ENCODE measurements at places on chromosomes 3 and 15. TPM values are rescaled to one million over a fixed set of nuclear protein-coding genes. Genes with fewer than 3 reads are reported as not detected.

- DNase-seq, result no peak
These were observed 89.3 kb downstream of the LRIG1 start for GRCh38 chr3:66411474-66411873.

DNA sequence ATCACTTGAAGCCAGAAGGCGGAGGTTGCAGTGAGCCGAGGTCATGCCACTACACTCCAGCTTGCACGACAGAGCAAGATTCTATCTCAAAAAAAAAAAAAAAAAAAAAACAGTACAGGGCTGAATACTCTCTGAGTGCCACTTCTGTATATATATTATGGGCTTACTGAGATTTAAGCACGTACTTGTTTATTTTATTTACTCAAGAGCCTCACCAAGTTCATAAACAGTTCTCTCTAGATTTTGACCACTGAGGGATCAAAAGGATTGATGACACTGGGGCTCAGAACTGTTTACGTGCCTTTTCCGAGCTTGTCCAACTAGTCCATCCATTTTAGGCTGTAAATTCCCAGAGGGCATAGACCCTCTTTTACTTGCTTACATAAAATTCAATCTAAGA, 81.5 kb downstream of the FRMD4B start:
- no peak for DNase-seq

- DNase-seq, result peak; percentile 48
These were observed 72.9 kb downstream of the CLASP2 start for GRCh38 chr3:33645060-33645647.

DNA sequence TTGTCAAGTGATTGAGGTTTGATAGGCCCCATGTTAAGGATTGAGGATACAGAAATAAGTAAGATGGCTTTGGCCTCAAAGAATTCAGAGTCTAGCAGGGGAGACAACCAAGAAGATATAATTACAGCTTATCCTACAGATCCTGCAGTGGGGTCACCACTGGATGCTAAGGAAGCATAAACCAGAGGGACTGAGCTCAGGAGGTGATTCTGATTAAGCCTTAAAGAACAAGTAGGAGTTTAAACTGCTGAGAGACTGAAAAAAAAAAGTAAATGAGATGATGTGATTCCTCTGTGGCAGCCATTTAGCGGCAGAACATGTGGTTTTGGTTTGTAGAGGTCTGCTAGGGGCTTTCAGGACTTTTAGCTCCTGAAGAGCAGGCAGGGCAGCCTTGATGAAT, 72.1 kb upstream of the ROPN1 start:
- DNase-seq, result no peak

DNA sequence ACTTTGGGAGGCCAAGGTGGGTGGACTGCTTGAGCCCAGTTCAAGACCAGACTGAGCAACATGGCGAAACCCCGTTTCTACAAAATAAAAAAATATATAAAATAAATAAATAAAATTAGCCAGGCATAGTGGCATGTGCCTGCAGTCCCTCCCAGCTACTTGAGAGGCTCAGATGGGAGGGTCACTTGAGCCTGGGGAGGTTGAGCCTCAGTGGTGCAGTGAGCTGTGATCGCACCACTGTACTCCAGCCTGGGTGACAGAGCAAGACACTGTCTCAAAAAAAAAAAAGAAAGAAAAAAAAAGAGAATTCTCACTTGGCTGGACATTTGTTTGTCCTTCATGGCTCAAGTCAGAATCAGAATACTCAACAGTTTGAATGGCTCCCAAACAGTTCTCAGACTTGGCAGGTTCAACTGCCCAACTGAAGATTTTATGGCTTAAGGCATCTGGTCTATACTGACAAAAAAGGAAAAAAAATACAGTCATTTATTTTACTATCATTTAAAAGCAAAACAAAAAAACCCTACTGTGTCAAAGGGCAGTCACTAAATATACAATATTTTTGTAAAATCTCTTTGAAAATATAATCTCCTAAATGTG, 106.6 kb downstream of the FBXL22 start:
- DNase-seq, result no peak

DNA sequence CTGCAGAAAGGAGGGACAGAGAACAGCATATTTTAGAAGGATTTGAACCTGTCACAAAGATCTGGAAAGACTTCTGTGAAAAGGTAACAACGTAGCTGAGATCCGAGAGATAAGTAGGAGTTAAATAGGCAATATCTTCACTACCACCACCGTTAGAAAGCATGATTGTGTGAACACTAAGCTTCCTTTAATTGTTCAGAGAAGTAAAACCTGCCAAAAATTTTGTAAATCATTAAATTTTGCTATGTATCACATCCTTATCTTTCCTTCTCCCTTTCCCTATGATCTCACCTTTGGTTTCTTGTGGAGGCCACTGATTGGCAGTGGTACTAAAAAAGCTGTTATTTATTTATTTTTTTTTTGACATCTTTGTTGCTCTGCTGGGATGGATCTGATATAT, 346.9 kb downstream of the NLGN1 start:
- DNase-seq, result no peak

DNA sequence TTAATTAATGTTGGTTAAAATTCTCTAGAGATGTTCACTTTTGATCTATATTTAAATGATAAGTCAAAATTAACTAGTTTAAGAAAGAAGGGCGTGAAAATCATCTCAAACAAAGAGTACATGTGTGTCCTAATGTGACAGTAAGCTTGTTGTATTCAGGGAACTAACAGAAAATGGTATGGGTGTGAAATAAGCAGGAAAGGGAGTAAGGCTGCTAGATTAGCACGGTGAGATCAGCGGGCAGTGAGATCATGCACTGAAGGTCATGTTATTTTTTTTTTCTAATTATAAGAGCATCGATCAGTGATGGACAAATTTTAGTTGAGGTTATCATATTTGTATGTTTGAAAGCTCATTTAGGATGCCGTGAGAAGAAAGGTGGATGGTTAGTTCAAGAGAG, 430.8 kb downstream of the DIPK2A start:
- no peak for DNase-seq

DNA sequence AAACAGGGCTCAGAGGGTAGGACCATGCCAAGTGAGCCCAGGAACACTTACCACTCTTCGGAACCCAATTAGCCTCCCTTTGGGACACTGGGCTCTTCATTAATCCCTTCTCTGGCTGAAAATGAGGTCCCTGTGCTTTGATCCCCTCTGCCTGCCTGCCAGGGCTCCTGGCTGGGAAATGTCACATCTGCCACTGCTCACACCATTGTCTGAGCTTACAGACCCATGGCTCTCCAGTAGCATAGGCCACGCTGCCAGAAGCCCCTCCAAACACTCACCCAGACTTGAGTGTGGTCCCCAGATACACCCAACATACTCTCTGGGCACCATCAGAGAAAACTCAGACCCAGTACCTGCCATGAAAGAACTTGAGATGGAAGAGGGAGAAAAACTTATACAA, 287.3 kb downstream of the XXYLT1 start:
- DNase-seq, result no peak

DNA sequence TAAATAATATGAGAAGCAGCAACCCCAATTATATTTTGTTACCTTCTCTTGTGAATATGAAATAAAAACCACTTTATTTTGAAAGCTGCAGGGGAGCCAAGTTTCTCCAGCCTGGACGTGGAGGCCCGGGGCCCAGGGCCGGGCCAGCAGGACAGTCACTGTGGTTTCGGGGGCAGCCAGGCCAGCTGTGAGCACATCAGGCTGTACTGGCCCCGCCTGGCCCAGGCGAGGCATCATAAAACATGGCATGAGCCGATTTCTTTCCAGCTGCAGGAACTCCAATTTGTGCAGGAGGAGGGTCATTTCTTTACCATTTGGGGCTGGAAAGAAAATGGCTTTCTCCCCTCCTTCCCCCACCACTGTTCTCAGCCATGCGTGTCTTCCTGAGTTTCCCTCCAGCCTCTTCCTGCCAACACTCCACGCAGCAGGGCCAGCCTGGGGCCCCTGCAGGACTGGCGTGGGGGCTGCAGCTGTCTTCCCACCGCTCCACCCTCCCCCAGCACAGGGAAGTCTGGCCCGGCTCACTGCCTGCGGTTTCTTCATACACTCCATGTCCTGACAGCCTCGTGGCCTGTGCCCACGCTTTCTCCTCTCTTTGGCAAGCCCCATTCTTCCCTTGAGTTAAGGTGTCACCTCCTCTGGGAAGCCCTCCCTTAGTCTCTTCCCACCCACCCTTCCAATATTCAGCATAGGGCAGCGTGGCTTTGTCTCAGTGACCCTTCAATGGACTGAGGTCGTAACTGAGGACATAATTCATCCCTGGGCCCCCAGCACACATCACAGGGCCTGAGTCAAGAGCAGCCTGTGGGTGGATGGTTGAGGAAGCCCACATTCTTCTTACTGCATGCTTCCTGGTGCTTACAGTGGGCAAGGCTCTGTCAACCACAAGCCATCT, 135.8 kb downstream of the CHSY1 start:
- DNase-seq, result no peak

DNA sequence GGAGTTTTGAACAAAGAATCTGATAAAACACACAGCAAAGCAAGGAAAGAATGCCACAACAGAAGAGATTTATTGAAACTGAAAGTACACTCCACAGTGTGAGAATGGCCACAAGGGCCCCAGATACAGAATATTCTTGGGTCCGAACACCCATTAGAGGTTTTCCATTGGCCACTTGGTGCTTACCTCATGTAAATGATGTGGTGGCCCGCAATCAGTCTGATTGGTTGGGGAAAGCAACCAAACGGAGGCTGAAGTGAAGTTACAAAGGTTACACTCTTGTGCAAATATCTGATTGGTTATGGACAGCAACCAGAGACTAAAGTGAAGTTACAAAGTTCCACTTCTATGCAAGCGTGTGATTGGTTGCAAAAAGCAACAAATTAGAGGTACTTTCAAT, 20.4 kb downstream of the NSUN3 start:
- no peak for DNase-seq

- no peak for DNase-seq
These were observed 296.5 kb downstream of the SLC9A9 start for GRCh38 chr3:143551761-143552160.

DNA sequence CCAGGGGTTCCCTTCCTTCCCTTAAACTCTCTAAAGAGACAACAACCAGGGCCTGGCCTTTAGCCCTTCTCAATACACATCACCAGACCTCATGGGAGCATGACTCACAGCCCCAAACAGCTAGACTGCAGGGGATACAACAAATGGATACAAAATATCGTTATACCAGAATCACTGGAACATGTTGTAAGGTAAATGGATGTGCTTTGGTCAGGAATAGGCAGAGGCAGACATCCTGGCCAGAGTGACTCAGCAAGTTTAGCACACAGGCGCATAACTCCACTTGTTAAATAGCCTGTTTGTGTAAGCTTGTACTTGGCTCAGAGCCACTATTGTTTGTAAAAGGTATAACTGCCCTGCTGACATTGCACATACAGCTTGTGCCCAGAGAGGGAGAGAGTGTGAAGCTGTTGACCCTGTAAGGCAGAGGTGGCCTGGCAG, 18.3 kb downstream of the TMED3 start:
- no peak for DNase-seq

DNA sequence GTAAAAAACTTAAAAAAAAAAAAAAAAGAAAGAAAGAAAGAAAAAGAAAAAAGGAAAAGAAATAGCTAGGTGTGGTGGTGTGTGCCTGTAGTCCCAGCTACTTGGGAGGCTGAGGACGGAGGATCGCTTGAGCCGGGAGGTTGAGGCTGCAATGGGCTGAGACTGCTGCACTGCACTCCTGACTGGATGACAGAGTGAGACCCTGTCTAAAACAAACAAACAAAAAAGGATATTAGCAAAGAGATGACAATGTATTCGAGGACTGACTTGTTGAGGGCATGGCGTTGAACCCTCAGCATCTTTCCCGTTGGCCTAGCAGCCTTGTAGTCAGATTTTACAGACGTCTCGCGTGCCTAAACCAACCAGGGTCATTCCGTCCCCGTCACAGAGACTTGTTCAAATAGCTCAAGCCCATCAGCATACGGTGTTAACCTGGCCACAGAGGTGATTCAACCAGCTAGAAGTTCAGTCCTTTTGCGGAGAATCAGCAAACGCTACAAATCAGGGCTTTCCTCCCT, 528 bp upstream of the NIT2 start:
- no peak for DNase-seq

DNA sequence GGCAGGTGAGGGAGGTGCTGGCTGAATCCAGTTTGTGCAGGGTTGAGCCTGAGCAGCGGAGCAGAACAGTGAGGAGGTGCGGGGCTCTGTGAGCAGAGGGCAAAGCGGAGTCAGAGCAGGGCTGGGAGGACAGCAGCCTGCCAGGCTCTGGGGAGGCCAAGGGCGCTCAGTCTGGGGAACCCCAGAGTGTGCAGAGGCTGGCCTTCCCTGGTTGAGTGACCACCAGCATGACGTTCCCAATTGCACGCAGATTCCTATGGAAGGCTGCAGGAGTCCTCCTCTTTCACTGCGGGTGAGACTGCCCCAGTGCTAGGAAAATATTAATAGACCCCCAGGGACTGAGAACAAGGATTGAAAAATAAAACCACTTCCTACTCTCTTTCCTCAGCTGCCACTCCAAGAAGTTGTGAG, 13.2 kb downstream of the MRAS start:
- DNase-seq, result no peak

DNA sequence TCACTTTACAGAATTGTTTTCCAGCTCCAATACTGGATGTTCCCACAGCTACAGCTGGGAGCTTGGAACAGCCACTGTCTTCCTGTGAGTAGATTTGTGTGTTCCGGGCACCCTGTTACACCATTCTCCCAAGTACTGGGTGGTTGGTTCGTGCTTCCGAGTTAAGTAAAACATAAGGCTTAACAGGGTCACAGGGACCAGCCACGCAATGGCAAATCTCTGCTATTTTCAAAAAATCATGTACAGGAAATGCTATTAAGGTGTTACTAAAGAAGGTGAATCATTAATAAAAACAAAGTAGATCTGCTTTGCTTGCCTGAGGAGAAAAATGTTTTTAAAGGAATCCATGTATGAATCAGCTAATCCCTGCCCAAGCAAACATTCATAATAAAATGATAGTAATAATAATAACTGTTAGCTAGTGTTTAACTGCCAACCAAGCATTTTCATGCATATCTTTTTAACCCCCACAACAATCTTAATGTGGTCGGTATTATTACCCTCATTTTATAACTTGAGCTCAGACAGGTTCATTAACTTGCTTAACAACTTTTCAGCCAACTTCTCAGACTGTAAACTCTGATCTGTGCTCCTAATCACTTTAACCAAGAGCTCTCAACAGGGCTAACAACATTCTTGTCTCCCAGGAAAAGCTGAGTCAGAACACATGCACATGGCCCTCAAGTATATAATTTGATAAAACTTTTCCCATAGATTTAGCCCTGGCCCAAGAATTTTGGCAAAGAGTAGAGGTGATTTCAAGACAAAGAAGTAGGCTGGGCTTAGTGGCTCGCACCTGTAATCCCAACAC, 2.7 kb upstream of the C2CD4A start:
- no peak for DNase-seq

GRCh38 chr3:126848991-126849390, 133.9 kb upstream of the PLXNA1 start:
- no peak for DNase-seq

DNA sequence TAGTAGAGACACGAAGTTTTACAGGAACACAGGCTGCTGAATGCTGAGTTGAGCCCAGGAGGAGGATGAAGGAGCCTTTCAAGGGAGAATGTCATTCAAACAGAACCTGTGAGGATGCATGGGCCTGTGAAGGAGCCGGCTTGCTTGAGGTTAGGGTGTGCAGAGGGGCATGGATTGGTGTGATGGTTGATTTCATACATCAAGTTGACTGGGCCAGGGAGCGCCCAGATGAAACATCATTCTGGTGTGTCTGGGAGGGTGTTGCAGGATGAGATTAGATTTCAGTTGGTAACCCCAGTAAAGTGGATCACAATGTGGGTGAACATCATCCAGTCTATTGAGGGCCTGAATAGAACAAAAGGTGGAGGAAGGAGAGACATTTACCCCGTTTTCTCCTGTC, 243.6 kb downstream of the EDEM1 start:
- DNase-seq, result no peak

Gene CHL1
- not detected for total RNA-seq

Gene NEIL1
- 6.5 TPM for total RNA-seq

Gene GPR149
- not detected for total RNA-seq

Gene MASP1
- not detected for total RNA-seq

Gene CYP1A1
- total RNA-seq, result 2.0 TPM

Gene GLDN
- not detected for total RNA-seq

Measured in activated CD4-positive, alpha-beta T cell treated with anti-CD3 and anti-CD28 coated beads for 36 hours (primary cell).